ENCODE measurements at places on chromosomes 16 and 17.
A peak's percentile ranks its signal among the peaks of the same experiment; 100 is the strongest.

GRCh38 chr17:82837586-82838320 lies 2.1 kb downstream of the ZNF750 start:
- DNase-seq = no peak

DNA sequence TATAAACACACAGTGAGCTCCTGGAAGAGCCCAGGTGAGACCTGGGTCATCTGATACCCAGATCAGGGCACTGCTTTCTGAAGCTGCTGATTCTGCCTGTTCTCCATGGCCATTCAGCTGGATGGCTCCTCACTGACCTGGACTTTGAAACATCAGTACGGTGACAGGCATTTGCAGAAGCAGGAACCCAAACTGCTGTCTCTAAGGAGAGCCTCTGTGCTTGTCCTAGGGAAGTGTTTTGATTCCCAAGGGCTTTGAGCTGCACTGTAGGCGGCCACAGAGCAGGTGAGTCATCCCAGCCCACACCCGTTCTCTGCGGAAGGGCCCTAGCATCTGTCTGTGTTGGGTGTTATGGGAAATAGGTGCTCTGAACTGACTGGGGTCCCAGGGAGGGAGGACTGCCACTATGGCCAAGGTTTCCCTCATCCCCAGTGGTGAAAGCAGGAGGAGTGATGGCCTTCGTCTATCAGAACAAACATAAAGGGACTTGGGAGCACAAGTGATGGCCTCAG lies 60.7 kb upstream of the ADCY9 start:
- peak; percentile 38 for DNase-seq

- DNase-seq = no peak
These were observed 43.9 kb upstream of the ZNF469 start for GRCh38 chr16:88338896-88339295.

DNA sequence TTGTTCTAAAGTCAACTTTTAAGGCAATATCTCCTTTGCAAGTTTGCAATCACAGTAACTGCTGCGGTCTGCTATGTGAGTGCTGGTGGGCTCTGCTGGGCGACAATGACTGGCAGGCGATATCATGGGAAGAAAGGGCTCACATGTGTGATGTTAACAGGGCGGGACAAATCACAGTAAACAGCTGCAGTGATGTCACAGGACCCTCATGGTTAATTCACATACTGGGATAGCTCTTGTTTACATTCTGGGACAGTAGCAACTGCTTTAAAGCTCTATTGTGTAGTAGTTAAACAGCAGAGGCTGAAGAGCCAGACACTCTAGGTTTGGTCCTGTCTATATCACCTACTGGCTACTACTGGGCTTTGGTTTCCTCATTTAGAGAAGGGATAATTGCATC lies 257.2 kb upstream of the ASIC2 start:
- no peak for DNase-seq

- no peak for DNase-seq
These were observed 208.3 kb upstream of the WSCD1 start for GRCh38 chr17:5861854-5862253.

GRCh38 chr16:77786186-77786847 lies 2.0 kb upstream of the VAT1L start:
- DNase-seq = no peak

DNA sequence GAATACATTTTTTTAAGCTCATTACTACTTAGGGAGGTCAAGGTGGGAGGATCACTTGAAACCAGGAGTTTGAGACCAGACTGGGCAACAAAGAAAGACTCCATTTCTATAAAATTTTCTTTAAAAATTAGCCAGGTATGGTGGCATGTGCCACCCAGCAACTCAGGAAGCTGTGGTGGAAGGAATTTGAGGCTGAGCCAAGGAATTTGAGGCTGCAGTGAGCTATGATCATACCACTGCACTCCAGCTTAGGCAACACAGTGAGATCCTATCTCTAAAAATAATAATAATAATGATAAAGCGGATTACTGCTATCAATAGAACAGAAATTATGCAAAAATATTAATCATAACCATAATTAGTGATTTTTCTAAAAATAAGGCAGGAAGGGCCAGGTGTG lies 170.3 kb downstream of the COPRS start:
- no peak for DNase-seq

DNA sequence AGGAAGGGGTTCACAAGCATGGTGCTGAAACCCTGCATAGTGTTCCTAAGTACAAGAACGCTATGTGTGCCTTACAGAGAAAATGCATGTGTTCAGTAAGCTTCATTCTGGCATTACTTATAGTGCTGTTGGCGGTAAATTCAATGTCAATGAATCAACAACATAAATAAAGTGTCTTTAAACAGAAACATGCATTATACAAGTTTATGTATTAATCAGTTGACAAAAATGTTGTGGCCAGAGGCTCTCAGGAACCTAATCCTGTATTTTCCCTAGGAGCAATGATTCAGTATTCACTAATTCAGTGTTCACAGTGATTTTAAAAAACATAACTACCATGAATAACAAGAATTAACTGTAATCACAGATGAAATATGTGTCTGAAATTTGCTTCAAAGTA lies 47.1 kb upstream of the MYOCD start:
- DNase-seq = no peak

- DNase-seq = no peak
These were observed 35.2 kb downstream of the HSBP1 start for GRCh38 chr16:83842756-83843507.

- no peak for DNase-seq
These were observed 128.3 kb downstream of the NLK start for GRCh38 chr17:28170771-28171170.

GRCh38 chr16:77834635-77835540 lies 46.5 kb downstream of the VAT1L start:
- DNase-seq = no peak
